ENCODE measurements at places on chromosomes 4 and X.

DNA sequence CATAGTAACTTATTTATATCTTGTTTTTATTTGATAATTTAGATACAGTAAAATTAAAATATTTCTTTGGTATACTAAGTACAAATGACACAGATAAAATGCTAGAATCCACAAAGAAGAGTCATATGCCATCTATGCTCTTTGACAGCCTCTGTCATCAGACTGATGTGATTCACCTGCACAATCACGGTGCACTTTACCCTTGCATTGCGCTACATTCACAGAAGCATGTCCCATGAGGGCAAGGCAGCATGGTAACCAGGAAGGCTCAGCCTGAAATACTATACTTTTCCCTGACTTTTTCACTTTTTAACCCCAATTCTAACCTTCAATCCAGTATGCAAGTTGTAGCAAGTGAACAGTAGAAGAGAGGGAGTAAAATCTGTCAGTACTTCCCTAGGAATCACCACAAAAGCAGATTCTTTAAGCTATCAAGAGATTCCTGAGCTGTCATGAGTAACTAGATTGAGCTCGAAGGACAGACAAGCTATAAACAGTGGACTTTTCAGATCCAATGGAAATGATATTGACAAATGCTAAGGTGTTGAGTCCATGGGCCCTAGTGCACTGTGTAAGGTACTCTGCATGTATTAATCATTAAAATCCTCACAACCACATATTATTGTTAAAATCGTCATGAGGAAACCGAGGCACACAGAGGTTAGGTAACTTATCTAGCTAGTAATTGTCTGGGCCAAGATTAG is 14.2 kb downstream of the SEC24D start:
- DNase-seq = no peak

DNA sequence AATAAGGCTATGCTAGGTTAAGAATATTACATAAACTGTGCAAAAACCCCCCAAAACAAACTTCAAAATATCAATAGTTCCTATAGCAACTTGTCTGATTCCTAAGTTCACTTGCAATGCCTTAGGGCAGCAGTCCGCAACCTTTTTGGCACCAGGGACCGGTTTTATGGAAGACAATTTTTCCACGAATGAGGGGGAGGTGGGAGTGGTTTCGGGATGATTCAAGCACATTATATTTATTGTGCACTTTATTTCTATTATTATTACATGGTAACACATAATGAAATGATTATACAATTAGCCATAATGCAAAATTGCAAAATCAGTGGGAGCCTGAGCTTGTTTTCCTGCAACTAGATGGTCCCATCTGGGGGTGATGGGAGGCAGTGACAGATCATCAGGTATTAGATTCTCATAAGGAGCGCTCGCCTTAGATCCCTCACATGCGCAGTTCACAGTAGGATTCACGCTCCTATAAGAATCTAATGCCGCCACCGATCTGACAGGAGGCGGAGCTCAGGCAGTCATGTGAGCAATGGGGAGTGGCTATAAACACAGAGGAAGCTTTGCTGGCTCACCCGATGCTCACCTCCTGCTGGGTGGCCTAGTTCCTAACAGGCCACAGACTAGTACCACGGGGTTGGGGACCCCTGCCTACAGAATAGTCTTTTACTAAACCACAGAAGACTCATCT is 39.7 kb downstream of the ACOX3 start:
- no peak for DNase-seq

DNA sequence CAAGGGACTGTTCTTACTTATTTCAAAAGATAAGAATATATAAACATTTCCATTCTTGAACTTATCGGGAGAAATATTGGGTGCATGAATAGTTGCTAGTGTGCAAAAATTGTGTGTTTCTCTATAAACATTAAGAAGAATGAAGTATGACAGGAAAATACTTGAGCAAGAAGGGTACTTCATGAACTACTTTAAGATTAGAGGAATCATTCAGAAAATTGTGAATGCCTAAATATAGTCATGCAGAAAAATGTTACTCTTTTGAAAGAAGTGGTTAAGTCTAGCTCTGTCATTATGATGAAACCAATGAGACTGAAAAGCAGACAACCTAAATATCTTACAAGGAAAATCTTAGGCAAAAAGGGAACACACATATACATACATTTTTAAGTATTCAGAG is 207.8 kb upstream of the PCDH18 start:
- DNase-seq = no peak

DNA sequence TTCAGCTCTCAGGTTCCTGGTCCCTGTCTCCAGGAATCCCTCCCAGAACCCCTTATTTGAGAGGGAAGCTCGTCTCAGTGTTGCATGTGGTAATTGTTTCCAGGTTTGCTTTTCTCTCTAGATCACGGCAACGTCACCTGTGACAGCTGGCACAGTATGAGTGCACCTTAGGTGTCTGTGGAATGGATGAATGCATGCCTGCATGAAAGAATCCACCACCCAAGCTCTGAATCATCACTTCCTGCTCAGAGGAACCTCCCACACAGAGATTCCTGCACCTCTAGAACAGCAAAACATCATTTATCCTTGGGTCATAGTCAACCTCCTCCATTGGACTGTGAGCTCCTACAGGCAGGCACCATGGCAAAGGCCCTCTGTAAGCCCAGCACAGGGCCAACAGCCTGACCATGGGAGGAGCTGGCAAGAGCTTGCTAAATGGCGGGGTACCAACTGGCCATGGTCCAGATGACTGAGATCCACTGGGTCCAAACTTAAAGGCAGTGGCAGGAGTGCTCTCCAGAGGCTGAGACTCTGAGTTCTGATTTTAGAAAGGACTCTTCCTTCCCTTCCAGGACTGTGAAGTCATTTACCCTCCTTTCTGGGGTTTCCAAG is 116.2 kb downstream of the SLC2A9 start:
- no peak for DNase-seq

- DNase-seq = no peak
Measured at GRCh38 chrX:117936118-117936517, 180.5 kb downstream of the KLHL13 start.

GRCh38 chrX:100596601-100597000 is 11.9 kb downstream of the TNMD start:
- no peak for DNase-seq

Data from ELF-1 (cell line).